ENCODE measurements at places on chromosomes 2 and 18.

- DNase-seq, result no peak
These were observed 5.3 kb upstream of the ASAP2 start for GRCh38 chr2:9201185-9201891.

GRCh38 chr2:189143925-189144324 lies 35.6 kb downstream of the COL5A2 start:
- no peak for DNase-seq

DNA sequence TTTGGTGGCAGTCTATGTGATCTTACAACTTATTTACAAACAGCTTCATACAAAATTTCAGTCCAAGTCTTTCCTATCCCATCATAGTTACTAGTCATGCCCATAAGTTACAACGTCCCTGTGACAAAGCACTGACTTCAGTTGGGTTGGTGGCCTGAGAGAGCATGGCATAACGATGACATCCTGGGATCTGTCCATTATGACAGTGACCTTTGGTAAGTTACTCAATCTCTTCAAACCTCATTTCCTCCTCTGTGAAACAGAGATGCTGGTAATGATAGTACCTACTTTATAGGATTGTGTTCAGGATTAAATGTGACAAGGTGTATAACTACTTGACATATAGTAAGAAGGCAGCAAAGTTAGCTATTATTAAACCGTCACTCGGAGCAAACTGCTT lies 55.4 kb upstream of the ATP5MC3 start:
- no peak for DNase-seq

GRCh38 chr2:49152824-49153223 lies 1.5 kb downstream of the FSHR start:
- DNase-seq, result no peak

DNA sequence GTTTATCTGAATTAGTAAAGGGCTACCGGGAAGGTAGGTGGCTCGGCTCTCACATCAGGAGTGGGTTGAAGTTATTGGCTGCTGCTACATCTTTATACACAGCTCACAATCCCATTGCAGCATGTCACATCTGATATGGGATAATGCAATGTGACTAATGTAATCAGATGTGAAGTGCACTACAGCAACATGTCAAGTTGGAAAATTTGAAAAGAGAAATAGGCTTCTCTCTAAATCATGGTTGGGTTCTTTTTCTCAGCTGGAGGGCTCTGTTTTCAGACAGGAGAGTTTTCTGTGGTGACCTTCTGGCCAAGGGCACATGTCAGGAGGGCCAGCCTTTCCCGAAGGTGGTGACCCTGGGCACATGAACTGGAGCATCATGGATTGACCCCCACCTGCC lies 337.5 kb downstream of the HRH4 start:
- no peak for DNase-seq

GRCh38 chr2:205629091-205629776 lies 53.1 kb upstream of the NRP2 start:
- DNase-seq, result no peak

- DNase-seq, result no peak
These were observed 1539.7 kb upstream of the ACVR2A start for GRCh38 chr2:146305164-146305563.

GRCh38 chr2:129656081-129656598 lies 323.3 kb upstream of the RAB6C start:
- DNase-seq, result no peak

GRCh38 chr18:26262156-26262555 lies 35.9 kb downstream of the TAF4B start:
- DNase-seq, result no peak

DNA sequence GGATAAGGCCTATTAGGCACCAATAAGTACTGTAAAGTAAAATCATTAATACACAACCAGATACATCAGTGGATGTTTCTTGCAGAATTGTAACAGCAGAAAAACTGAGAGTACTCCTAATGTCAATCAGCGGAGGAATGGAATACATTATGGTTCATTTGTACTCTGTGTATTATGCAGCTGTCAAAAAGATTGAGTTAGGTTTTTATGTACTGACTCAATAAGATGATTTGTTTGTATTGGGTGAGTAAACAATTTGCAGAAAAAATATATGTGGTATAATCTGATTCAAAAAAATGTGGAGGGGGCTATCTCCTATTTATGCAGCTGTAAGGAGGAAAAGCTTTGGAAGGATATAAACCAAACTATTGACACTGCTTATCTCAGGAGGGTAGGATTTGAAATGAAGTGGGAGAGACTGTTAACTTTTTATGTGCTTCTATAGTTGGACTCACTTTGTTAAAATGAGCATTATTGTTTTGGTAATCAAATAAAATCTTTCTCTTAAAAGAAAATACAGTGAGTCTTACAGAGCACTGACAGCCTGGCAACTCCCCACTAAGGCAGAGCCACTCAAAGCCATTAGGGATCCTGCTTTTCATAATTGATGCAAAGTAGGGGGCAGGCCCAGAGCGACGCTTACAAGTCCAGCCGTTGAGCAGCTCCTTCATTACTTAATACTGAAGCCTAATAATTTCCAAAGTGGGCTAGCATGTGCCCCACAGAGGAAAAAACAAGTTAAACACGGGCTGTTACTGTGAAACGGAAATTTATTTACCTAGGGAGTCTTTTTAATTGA lies 168.8 kb downstream of the PHLPP1 start:
- DNase-seq, result no peak

- DNase-seq, result no peak
These were observed 93.5 kb upstream of the SPATS2L start for GRCh38 chr2:200212862-200213425.

DNA sequence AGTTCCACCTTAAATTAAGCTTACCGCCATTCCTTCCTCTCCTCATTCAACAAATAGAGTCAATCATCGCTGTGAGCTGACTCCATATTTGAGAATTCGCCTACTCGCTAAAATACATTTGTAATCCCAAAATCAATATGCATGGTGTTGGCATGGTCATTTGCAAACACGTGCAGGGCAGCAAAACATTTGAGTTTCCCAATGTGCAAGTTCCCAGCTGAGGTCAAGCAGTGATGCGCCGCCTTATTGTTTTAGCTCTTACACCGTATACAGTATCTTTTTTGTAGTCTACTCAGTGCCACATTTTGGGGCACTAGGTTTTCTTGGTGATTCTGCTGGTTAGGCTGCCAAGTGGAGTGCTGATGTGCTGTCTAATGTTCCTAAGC lies 73.3 kb upstream of the MGAT4A start:
- DNase-seq, result no peak

- DNase-seq, result no peak
These were observed 151.2 kb upstream of the MMADHC start for GRCh38 chr2:149738767-149739166.

DNA sequence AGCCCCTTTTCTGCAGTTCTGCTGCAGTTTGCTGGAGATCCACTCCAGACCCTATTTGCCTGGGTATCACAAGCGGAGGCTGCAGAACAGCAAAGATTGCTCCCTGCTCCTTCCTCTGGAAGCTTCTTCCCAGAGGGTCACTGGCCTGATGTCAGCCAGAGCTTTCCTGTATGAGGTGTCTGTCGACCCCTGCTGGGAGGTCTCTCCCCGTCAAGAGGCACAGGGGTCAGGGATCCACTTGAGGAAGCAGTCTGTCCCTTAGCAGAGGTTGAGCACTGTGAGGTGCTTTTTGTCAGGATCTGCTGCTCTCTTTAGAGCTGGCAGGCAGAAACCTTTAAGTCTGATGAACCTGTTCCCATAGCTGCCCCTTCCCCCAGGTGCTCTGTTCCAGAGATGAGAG lies 42.0 kb upstream of the MYL1 start:
- DNase-seq, result no peak

DNA sequence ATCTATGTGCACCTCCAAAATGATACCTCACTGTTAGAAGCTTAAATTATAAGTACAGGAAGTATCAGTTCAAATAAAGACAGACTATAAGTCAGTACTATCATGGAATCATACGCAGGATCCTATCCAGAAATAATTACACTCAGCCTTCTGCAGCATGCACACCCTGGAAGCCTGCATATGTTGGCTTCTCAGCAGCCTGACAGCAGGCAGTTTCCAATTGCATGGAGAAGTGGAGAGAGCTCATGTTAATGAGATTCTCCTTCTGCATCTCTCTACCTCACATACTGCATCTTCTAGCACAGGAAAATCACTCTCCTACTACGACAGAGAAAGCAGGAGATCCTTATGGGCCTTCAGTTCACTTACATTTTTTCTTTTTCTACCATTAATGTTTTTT lies 20.5 kb downstream of the NR4A2 start:
- no peak for DNase-seq

- DNase-seq, result no peak
These were observed 303.3 kb downstream of the GBX2 start for GRCh38 chr2:235864733-235865515.

DNA sequence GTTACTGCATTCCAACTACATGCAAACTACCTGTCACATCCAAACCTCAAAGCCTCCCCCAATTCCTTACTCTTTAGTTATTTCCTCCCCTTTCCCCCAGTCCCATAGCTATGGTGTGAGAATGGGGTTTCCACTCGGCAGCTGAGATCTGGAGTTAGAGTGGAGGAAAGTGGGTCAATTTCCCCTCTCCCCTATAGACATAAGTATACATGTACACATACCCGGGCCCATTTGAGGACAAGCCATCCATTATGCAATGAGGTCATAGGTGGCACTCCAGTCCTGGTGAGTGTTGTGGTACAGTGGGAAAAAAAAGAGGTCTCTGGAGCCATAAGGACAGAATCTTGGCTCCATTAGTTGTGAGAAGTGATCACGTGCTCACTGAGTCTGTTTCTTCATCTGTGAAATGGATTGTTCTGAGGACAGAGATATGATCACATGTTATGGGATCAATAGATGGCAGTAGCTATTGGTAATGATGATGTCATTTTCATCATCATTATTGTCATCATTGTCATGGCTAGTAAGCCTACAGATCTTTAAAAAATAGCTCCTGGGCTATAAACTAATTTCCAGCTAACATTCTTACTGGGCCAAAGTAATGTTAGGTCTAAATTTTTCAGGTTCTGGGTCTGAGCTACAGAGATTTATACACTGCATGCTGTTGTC lies 119.0 kb downstream of the BCL2L11 start:
- no peak for DNase-seq

- no peak for DNase-seq
These were observed 76.1 kb upstream of the RNU4ATAC start for GRCh38 chr2:121454549-121455090.

DNA sequence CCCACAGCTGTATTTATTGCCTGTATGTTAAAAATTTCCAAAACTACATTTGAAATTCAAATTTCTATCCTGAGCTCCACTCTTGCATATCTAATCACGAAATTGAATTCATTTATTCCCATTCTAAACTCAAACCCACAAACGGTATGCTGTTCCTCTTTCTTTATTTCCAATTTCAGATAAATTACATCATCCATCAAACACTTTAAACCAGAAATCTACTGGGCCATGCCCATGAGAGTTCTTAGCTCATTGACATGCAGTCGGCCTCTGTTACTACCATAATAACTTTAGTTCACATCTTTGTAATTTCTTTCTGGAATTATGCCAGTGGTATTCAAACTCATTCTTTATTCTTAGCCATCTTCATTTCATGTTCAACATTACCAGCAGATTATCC lies 100.3 kb downstream of the COL3A1 start:
- no peak for DNase-seq

DNA sequence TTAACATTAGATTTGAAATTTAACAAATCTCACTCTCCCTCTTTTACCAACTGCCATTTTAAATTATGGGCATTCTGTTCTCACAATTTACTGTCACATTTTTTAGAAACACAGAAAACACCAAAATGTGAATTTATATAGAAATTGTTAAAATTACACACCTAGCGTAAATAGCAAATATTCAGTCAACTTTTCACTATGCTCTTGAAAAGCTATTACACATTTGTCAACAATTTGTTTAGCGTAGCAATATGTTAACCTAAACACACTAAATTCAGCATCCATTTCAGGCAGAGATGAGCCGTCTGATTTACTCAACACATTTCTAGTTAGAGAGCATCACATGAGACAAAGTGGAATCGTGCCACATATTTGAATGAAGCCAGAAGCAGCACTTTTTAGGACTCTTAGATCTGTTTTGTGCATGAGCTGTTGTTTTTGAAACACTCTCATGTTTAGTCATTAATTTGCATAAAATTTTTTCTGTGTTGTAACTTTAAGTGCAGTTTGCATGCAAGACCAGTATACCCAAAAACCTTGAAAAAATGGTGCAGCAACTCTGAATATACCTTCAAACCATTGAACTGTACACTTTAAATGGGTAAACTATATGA lies 8.2 kb downstream of the TTC32 start:
- DNase-seq, result no peak

GRCh38 chr2:113910967-113911678 lies 21.2 kb downstream of the ACTR3 start:
- no peak for DNase-seq

DNA sequence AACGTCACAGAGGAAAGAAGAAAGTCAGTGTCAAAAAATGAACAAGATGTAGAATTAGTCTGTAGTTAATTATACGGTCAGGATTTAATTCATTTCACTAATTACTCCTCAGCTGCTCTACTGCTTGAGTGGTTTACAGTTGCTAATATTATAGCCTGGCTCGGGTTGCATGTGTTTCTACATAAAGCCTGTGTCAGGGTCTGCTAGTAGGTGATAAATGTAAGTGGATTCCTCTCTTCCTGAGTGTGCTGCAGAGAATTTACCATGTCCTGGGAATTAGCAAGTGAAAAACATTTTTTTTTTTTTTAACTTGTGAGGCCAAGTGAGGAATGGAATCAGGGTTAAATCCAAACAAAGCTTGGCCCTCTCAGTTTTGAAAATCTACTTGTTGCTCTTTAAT lies 622.6 kb downstream of the EPHA4 start:
- DNase-seq, result no peak

GRCh38 chr2:148814860-148815419 lies 60.1 kb upstream of the KIF5C start:
- no peak for DNase-seq

- DNase-seq, result no peak
These were observed 90.8 kb upstream of the PIK3C3 start for GRCh38 chr18:41864216-41864615.

DNA sequence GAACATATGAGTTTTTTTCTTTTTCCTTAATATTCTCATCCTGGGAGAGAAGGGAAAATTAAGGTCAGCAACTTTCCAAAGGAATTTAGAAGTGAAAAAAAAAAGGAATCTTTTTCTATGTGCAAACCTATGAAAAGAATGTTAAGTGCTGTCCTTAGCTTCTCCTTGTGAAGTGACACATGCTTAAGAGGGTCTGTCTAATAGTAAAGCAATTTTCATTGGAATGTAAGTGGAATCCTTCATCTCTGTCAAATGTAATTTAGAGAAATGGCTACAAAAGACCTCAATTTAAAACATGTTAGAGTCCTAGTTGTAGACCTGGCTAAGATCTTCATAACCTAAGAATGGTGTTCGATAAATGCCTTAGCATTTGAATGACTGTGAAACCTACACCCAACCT lies 117.4 kb upstream of the EPB41L3 start:
- no peak for DNase-seq

DNA sequence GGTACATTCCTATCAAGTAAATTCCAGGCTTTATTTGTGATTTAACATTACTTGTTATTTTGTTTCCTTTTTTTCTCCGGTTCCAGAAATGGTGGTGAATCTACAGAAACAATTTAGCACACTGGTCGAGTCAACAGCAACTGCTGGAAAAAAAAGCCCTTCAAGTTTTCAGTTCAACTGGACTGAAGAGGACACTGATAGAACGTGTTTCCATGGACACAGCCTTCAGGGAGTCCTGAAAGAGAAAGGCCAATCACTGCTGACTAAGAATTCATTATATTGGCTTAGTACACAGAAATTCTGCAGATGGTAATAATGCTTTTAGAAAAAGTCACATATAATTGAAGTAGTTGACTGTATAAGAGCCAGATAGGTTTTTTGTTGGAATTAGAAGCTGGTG lies 32.0 kb upstream of the GRHL1 start:
- DNase-seq, result no peak
